ENCODE measurements at places on chromosomes 2 and 18.

- no peak for DNase-seq
Measured at GRCh38 chr2:8138923-8139667, 542.8 kb upstream of the ID2 start.

DNA sequence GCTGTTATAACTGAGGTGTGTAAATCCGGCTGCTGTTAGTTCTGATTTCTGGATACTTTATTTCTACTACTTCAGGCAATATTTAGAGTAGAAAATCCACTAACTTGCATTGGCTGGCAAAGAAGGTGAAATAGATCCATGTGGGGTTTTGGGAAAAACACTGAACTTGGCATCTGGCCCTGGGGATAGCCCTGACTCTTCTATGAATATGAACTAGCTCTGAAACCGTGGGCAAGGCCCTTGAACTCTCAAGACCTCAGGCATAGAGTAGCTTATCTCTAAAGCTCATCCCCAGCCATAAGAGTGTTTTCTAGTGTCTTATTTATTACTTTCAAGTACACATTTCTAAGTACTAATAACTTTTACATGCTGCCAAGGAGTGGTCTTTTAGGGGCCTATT, 25.8 kb downstream of the PARD3B start:
- DNase-seq = no peak

DNA sequence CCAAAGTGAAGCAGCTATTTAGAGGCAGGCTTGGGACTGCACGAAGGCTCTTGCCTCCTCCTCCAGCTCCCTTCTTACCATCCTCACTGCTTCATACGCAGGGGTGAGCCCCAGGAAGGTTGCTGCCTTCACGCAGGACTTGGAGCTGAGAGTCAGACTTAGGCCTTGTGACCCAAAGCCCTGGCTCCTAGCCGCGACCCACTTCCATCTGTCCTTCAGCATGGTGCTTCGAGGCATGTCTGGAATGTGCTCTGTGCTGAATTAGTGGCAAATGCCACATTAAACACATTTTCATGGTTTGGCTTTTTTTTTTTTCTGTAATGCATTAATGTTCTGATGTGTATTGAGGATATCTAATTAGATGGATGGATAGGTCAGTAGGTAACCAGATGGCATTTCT, 37.5 kb downstream of the ITGB1BP1 start:
- DNase-seq = no peak

GRCh38 chr18:31176531-31176930, 13.9 kb upstream of the DSC1 start:
- DNase-seq = no peak

GRCh38 chr2:168654705-168655104, 147.7 kb upstream of the NOSTRIN start:
- no peak for DNase-seq

DNA sequence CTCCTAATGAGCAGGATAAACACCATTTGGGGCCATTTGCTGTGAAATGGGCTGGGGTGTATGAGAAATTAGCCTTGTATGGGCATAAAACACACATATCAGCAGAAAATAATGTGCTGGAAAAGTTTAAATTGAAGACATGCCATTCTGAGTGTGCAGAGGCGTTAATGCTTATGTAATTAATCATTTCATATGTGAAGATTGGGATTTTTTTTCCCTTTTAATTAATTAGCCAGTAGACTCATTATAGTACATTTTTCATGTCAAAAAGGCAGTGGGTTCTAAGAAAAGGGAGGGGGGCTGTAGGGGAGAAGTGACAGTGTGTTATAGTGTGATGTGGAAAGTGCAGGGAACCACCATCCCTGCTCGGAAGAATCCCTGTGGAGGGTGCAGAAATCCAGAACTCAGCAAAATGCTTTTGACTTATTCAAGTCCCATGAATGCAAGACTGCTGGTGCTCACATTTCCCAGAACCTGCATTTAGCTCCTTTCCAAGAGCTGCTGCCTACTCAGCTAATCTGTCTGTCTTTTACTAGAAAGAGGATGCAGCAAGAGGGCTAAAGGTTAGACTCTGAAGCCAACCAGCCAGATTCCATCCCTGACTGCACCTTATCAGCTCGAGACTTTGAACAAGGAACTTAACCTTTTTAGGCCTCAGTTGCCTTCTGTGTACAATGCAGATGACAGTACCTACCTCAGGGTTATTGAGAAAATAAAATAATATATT, 11.6 kb upstream of the COX7A2L start:
- DNase-seq = no peak

DNA sequence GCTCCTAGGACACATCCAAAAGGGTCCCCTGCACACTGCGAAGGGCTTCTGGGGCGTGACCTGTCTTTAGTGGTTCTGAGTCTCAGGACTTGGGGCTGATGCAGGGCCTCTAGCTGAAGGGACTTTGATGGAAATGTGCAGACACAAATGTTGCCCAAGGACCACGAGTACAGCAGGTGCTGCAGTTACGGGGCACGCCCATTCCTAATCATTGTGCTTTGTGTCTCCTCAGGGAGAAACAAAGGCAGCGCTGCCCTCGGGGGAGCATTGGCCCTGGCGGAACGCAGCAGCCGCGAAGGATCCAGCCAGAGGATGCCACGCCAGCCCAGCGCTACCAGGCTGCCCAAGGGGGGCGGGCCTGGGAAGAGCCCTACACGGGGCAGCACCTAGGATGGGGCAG, 8.0 kb downstream of the TUBA3E start:
- no peak for DNase-seq

DNA sequence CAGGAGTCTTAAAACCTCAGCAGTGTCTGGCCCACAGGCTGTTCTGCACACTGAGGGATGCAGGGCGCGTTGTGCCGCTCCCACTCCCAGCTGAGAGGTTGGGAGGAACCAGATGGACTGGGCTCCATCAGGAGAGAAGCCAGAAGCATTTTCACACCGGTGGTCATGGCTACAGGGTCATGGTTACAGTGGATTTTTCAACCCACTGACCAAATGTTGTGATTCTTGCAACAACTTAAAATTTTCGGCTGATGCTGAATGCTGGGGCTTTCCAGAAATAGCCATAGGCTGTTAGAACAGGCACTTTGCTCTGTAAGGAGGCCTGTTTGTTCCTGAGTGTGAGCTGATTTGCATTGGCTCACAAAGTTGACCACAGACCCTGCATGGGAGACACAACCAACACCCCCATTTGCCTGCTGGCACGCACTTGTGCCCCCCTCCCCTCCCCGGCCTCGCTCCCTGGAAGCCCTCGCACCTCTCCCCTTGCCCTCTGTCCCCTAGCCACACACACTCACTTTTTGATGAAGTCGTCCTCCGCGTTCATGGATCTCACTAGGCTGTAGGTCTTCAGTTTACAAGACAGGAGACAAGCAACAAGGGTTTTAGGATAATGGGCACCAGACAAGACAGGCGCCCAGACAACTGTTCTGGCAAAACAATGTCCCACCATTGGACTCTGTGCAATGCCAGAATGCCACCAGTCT, 3.4 kb downstream of the LPIN1 start:
- DNase-seq = no peak

DNA sequence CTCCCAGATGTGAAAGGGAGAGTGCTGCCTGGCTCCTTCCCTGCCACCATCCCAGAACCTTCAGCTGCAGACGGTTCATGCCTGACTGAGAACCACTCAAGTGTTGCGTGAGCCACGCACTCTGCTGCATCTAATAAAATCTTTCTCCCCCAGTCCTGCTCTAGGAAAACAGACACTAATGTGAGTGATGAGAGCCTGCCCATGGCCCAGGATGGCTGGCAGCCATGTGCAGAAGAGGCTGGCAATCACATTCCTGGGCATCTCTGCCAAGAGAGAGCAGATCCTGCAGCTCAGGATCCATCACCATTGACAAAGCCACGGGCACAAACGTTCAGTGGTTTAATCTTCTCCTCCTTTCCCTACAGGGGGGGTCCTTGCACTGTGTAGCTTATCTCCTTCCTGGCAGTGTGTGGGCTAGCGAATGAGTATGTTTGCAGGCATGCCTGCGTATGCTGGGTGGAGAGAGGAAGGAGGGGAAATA, 477.5 kb downstream of the SLC4A3 start:
- DNase-seq = peak; percentile 11

- no peak for DNase-seq
Measured at GRCh38 chr18:33717339-33717738, 139.3 kb downstream of the ASXL3 start.

DNA sequence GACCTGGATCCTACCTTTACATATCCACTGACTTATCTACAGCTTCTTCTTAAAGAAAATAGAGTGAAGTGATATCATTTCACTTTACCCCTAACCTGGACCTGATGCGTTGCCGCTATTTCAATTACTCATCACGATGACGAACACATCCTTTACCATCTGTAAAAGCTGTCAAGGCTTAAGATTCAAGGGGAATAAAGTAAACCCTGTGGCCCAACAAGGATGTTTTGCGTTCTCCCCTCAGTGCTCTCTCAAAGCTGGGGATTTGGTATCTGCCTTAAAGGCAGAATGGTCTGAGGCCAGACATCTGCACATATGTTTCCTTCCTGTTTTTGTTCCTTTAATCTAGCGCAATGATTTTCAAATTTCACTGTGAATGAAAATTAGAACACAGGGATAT, 100.1 kb upstream of the KLF7 start:
- DNase-seq = no peak

DNA sequence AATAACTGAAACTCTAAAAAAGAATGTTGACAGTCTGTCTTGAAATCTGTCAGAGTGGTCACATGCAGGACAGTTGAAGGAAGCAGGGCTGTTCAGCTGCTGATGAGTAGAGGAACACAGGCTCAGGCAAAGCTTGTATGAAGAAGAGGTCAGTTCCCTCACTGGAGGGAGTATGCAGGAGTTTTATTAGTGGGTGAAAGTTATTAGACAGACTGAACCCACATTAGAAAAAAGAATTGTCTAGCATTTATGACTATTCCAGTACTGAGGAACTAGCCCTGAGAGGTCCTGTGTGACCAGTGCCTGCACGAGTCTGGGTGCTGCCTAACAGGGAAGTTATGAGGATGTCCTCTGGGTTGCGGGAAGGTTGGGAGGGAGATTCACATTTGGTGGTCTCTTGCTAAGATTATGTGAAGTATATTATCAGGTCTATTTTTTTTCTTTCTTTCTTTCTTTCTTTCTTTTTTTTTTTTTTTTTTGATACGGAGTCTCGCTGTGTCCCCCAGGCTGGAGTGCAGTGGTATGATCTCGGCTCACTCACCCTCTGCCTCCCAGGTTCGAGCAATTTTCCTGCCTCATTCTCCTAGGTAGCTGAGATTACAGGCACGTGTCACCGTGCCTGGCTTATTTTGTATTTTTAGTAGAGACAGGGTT, 9.6 kb downstream of the TET3 start:
- DNase-seq = no peak

GRCh38 chr2:126413079-126413478, 242.9 kb upstream of the GYPC start:
- no peak for DNase-seq

DNA sequence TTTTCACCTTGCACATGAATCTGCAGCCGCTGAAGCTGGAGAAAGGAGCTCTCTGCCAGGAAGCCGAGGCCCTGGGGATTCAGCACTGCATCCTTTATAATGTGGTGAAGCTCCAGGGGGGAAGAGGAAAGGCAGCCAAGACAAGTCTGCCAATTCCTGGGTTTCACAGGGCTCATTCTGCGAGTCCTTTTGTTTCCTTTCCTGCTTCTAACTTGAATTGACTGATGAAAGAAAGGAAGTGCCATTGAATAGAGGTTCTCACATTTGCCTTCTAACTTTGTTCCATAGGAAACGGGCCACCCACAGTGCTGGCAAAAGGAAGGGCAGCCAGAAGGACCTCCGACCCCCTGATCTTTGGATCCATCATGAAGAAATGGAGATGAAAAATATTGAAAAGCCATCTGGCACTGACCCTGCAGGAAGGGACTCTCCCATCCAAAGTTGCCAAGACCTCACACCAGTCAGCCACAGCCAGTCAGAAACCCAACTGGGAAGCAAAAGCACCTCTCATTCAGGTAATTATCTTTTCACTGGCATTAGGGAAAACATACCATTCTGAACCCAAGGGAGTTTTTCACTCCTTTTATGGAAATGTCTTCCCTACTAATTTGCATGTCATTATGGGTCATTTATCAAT, 765.4 kb downstream of the MBD2 start:
- no peak for DNase-seq

- no peak for DNase-seq
Measured at GRCh38 chr2:67982956-67983355, 79.8 kb downstream of the C1D start.

- no peak for DNase-seq
Measured at GRCh38 chr2:122739732-122740593, 984.5 kb downstream of the TSN start.

All from NB4 (cell line).